ENCODE measurements at places on chromosomes 11 and 22.

DNA sequence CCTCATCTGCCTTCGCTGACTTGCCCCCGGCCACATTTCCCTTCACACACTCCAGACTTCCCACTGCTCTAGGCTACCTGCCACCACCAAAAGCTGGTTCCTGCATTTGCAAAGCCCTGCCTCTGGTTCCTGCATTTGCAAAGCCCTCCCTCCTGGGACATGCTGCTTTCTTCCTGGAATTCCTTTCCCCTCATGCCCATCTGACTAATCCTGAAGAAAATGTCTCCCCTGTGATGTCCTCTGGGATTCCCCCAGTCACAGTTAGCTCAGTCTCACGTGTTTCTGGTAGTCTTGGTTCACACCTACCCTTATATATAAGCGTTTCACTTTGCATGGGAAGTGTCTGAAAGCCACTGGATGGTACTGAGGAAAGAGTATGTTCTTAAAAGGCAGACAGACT is 206.9 kb downstream of the DBX1 start:
- DNase-seq, result no peak

GRCh38 chr11:69452206-69452987 is 29.1 kb upstream of the LINC01488 start:
- no peak for DNase-seq

- no peak for DNase-seq
Observed at GRCh38 chr11:58575377-58576020, at the start of gene LPXN. LPXN (minus strand) TSS chr11:58575856; CDS start chr11:58575772, 84 bp downstream.

GRCh38 chr22:32680277-32680676 is 121.2 kb upstream of the TIMP3 start:
- DNase-seq, result no peak

GRCh38 chr11:84886344-84886743 is 740.8 kb downstream of the DLG2 start:
- no peak for DNase-seq

- DNase-seq, result no peak
Observed at GRCh38 chr11:14809466-14809865, 82.6 kb downstream of the CYP2R1 start.

DNA sequence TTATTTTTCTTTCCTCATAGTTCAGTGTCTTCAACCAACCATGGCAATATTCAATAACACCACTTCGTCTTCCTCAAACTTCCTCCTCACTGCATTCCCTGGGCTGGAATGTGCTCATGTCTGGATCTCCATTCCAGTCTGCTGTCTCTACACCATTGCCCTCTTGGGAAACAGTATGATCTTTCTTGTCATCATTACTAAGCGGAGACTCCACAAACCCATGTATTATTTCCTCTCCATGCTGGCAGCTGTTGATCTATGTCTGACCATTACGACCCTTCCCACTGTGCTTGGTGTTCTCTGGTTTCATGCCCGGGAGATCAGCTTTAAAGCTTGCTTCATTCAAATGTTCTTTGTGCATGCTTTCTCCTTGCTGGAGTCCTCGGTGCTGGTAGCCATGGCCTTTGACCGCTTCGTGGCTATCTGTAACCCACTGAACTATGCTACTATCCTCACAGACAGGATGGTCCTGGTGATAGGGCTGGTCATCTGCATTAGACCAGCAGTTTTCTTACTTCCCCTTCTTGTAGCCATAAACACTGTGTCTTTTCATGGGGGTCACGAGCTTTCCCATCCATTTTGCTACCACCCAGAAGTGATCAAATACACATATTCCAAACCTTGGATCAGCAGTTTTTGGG is at the start of gene OR51T1:
OR51T1 (plus strand) TSS at position 41 of the 641 bp plus-strand sequence; CDS start at position 41, 0 bp downstream.
- no peak for DNase-seq

GRCh38 chr11:72815110-72815618 is 953 bp downstream of the ATG16L2 start:
- no peak for DNase-seq

- no peak for DNase-seq
Observed at GRCh38 chr11:3218483-3219280, at the start of gene MRGPRG. MRGPRG (minus strand) TSS chr11:3218813; CDS start chr11:3218813, 0 bp downstream.

- DNase-seq, result no peak
Observed at GRCh38 chr22:35307892-35308291, 8.2 kb downstream of the TOM1 start.

GRCh38 chr11:121741761-121742361 is 289.1 kb upstream of the SORL1-AS1 start:
- peak; percentile 96 for DNase-seq

GRCh38 chr11:1040428-1041148 is 4.1 kb upstream of the MUC6 start:
- no peak for DNase-seq

Measured in skin of body (tissue), 3 donors.